ENCODE measurements at places on chromosomes 2 and 18.

- DNase-seq = no peak
Observed at GRCh38 chr2:127146071-127146725, 39.2 kb upstream of the BIN1 start.

GRCh38 chr2:233513953-233514655, 52.5 kb downstream of the USP40 start:
- no peak for DNase-seq

DNA sequence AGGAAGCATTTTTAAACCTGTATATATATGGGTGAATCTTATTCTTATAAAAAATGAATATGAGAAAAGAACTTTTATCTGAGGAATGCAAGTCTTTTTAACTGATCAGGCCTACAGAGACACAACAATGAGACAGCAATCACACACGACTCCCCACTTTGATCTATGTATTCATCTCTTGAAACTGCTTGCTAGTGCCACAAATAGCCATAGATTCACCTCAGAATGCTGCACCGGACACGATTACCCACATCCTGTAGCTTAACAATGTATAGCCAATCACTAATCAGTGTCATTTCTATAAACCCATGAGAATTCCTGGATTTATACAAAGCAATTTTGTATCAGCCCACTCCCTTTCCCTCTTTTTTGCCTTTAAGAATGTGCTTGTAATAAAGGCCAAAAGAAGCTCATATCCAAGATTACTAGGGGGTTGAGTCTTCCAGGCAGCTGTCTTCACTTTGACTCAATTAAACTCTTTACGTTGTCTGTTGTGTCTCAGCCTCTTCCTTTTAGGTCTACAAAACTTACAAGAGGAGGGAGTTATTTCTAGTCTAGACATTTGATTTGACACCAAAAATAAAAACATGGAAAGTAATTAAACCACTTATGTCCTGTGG, 94.9 kb downstream of the MBD2 start:
- DNase-seq = no peak

DNA sequence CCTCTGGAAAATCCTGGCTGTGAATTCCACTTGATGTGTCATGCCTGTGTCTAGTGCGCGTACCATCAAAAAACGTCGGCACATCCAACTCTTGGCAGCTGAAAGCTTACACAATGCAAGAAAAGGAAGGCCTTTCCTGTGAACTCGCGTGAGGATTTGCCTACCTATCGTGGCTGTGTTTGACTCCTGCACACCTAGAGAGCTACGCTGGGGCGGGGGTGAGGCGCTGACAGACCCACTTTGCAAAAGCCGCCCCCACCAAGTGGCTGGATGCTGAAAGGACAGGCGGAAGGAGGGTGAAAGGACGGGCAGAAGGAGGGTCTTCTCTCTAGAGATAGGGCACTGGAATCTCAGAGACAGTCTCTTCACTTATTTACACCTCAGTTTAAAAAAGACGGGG, 270.1 kb downstream of the EIPR1 start:
- no peak for DNase-seq

GRCh38 chr2:232900811-232901735, 31.0 kb downstream of the SNORC start:
- no peak for DNase-seq

- DNase-seq = no peak
Observed at GRCh38 chr2:134314681-134315368, 61.0 kb downstream of the MGAT5 start.

- no peak for DNase-seq
Observed at GRCh38 chr18:49169037-49169521, 218.3 kb upstream of the SMAD7 start.

DNA sequence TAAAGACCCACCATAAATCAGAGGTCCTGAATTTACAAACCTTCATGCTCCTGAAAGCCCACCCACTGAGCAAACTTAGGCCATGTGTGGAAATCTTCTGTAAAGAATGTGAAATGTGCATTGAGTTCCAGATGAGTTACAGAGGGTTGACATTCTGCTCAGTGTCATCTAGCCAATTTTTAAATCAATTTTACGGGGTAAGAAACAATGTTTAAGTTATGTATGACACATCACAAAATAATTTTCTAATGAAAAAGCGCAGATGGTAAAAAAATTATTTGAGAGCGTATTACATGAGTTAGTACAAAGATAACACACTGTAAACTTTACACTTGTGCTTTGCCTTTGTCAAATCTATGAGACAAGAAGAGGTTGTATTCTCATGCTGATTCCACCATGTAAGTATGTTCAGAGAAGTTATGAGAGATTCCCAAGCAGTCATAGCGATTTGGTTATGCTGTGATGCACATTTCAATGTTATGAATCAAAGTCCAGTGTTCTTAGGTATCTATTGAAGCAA, 446.3 kb downstream of the ADCYAP1 start:
- DNase-seq = no peak
